Kidney (tissue), 22 donors: ENCODE measurements at places on chromosomes 5 and 9. TPM values are rescaled to one million over a fixed set of nuclear protein-coding genes. Genes with fewer than 3 reads are reported as not detected.

The IL13 gene
- total RNA-seq: not detected

The RHOBTB3 gene
- 54.5 TPM for total RNA-seq

The PCDHB9 gene
- 2.4 TPM for total RNA-seq

The KCNV2 gene
- not detected for total RNA-seq

The OR1Q1 gene
- total RNA-seq: not detected

The ASPN gene
- 1.5 TPM for total RNA-seq

The TAF11L5 gene
- not detected for total RNA-seq

The DRD1 gene
- total RNA-seq: 0.25 TPM

The PCDHGC4 gene
- 1.5 TPM for total RNA-seq

The GDF9 gene
- 0.88 TPM for total RNA-seq

The PLPP6 gene
- total RNA-seq: 9.0 TPM

DNA sequence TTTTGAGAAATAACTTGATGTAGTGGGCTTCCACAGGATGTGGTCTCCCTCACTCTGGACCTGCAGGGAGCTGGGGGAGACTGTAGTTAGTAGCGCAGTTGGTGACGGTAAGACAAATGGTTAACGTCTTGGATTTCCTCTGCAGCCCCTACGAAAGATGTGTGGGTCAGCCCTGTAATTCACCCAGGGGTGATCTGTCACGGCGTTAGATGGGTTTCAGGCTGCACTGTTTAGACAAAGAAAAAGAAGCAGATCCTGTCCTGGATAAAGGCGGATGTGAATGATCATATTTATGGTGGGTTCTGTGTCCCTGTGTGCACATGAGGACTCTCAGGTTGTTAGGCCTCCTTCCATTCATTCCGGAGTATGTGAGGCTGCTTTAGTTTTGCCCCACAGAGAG is 142.0 kb upstream of the SLC28A3 start:
- no peaks in the 10 kb centered on the region for H3K4me1 ChIP-seq
- no peaks in the 10 kb centered on the region for H3K27me3 ChIP-seq
- peak overlapping the region; percentile 25 for H3K27ac ChIP-seq
- H3K4me3 ChIP-seq: no peak overlapping the region

DNA sequence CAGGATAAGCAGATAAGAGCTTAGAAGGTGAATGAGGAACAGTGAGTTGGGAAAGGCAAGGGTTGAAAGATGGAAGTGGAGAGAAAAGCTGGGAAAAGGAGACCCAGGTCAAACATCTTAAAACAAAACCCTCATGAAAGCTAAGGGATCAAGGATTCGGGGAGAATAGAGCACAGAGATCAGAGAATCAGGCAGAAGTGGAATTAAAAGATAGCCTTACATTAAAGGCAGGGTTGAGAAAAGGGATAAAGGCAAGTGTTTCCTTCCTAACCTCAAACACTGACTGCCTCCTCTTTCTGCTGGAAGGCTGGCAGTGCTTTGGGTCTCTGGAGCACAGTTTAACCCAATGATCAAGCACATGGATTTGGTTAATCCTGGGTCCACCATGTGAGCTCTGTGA is 28.7 kb upstream of the ACTBL2 start:
- no peaks in the 10 kb centered on the region for H3K36me3 ChIP-seq
- no peak overlapping the region for H3K27ac ChIP-seq
- H3K4me1 ChIP-seq: no peaks in the 10 kb centered on the region
- DNase-seq: no peak

DNA sequence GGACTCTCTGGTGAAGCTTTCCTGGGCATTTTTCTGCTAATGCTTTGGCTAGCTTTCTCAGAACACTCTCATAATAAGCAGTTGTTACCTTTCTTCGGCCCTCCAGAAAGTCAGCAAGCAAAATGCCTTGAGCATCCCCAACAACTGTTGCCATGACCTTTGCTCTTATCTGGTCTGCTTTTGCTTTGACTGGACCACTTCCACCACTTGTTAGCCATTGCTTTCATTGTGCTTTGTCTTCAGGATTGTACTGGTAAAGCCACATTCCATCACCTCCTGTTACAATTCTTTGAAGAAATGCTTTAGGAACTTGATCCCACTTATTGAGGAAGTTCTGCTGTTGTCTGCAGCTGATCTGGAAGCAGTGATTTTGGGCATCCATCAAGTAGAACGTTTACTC is 35.7 kb downstream of the RAD50 start:
- H3K4me1 ChIP-seq: no peaks in the 10 kb centered on the region
- no peak overlapping the region for H3K4me3 ChIP-seq

DNA sequence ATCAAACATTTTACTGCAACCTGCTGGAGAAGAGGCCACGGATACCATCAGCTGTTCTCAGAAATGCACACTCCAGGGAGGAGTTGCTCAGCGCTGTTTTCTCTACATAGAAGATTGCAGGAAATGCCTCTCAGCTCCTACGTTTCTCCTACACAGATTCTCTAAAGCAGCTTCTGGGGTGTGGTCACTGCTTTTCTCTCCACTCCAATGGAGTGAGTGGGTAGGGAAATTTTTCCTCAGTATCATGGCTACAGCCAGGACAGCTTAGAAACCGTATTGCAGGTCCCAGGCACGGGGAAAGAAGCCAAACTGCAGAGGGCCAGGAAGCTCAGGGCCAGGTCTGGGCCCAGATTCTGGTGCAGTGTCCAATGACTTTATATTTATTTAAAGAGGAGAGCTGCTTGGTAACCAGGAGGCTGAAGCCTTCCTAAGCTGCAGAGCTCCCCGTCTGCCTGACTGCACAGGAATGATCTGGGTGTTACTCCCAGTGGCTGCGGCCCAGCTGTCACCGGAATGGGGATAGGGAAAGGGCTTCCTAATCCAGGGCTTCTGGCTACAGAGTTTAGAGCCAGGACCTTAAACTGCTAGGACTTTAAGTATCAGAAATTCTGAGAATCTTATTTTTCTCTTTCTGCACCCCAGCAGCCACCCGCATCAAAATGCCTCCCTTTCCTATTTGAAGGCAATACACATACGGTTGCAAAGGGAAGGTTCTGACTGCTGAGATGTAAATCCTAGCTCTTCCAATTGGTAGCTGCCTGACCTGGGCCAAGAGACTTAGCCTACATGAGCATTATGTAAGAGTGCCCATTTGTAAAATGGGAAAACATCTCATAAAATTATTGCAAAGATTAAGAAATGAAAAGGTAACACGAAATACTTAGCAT is 1.4 kb upstream of the SPTAN1 start:
- H3K36me3 ChIP-seq: no peaks in the 10 kb centered on the region
- DNase-seq: peak; percentile 67
- peaks cover 13% of the 10 kb centered on the region for H3K4me1 ChIP-seq
- peak overlapping the region; percentile 90 for H3K27ac ChIP-seq
- no peaks in the 10 kb centered on the region for H3K27me3 ChIP-seq
- peak overlapping the region; percentile 61 for H3K4me3 ChIP-seq

DNA sequence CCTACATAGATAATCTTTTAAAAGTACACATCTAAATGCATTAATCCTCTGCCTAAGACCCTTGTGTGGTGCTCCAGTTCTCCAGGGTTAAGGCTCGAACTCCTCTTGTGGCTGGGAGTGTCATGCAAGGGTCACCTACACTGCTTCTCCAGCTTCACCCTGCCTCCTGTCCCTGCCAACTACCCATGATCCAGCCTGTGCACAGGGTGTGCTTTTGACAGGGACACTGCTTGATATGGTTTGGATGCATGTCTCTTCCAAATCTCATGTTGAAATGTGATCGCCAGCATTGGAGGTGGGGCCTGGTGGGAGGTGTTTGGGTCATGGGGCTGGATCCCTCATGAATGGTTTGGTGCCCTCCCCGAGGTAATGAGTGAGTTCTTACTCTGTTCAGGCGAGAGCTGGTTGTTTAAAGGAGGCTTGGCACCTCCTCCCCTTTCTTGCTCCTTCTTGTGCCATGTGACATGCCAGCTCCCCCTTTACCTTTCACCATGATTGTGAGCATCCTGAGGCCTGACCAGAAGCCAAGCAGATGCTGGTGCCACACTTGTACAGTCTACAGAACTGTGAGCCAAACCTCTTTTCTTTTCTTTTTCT is 48.5 kb downstream of the SLC22A5 start:
- H3K27me3 ChIP-seq: no peaks in the 10 kb centered on the region
- DNase-seq: no peak
- no peaks in the 10 kb centered on the region for H3K36me3 ChIP-seq
- H3K27ac ChIP-seq: no peak overlapping the region
- H3K4me1 ChIP-seq: peaks cover 39% of the 10 kb centered on the region

DNA sequence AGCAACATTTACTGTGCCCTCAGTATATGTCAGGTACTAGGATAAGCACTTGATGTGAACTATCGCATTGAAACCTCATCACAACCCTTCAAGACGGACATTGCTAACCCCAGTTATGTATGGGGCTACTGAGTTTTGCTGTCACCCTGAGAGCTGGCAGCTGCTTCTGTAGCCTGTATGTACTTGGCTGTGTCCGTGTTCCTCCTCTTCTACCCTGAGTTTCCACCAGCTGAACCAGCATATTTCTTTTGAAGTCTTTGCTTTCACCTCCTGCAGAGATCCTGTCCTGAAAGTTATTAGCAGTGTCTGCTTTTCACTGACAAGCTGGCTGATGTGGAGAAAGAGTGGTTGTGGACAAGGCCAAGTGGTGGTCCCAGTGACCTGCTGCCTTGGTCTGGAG is 63.3 kb downstream of the ADGRV1 start:
- H3K27me3 ChIP-seq: no peaks in the 10 kb centered on the region
- no peak overlapping the region for H3K27ac ChIP-seq
- H3K4me1 ChIP-seq: no peaks in the 10 kb centered on the region
- no peak for DNase-seq

GRCh38 chr5:124161266-124161665 is 585.2 kb downstream of the ZNF608 start:
- DNase-seq: peak; percentile 17
- no peaks in the 10 kb centered on the region for H3K36me3 ChIP-seq
- H3K27me3 ChIP-seq: no peaks in the 10 kb centered on the region
- H3K4me3 ChIP-seq: no peak overlapping the region
- no peak overlapping the region for H3K27ac ChIP-seq

DNA sequence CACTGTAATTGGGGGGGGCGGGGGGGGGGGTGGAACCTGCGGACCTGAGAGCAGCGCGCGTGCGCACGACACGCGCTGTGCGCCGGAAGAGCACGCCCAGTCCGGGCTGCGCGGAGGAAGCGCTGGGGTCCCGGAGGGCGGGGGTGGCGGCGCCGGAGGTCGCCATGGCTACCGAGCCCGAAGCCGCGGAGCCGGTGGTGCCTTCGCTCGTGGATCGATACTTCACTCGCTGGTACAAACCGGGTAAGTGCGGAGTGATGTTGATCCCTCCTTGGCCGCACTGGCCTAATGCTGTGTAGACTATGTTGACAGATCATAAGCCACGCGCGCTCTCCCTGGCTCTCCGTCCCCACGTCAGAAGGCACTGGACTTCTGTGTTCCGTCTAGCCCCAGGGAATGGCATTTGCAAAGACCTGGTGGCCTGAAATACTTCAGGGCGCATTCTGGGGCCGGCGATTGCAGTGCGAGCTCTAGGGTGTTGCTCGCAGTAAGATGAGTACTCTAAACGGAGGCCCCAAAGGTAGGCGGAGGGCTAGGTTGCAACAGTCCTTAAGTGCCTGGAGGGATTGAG is at the start of gene ABITRAM:
Gene ABITRAM (plus strand): TSS at position 78 of the 571 bp plus-strand sequence. CDS start 87 bp downstream, at position 165.
- no peaks in the 10 kb centered on the region for H3K27me3 ChIP-seq
- peak within 1 kb of the TSS; percentile 85 for H3K27ac ChIP-seq
- DNase-seq: no peak
- H3K4me1 ChIP-seq: peaks cover 10% of the 10 kb centered on the region
- no peaks in the 10 kb centered on the region for H3K36me3 ChIP-seq
